ENCODE measurements at places on chromosomes 12 and 14.

- no peak for DNase-seq
- no peaks in the 10 kb centered on the region for H3K36me3 ChIP-seq
- H3K27me3 ChIP-seq = no peaks in the 10 kb centered on the region
- no peak overlapping the region for H3K4me3 ChIP-seq
- H3K27ac ChIP-seq = no peak overlapping the region
- H3K4me1 ChIP-seq = no peaks in the 10 kb centered on the region
These were observed 50.0 kb upstream of the TCL1A start for GRCh38 chr14:95763875-95764274.

- no peaks in the 10 kb centered on the region for H3K4me1 ChIP-seq
- no peak for DNase-seq
- H3K27ac ChIP-seq = no peak overlapping the region
- H3K36me3 ChIP-seq = no peaks in the 10 kb centered on the region
- H3K27me3 ChIP-seq = no peaks in the 10 kb centered on the region
These were observed 36.3 kb downstream of the SNRNP35 start for GRCh38 chr12:123494124-123494851.

DNA sequence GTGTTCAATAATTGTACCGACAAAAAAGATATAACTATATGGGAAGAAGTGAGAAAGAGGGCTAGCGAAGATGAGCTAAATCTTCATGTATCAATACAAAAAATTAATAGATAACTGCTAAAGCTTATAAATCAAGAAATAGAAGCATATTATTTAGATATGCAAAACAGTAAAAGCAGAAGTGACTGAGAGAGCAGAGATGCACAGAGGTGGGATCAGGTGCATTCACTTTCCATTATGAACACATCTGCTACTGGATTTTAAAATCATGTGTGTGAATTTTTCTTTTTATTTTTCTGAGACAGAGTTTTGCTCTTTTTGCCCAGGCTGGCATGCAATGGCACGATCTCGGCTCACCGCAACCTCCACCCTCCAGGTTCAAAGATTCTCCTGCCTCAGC, 33.4 kb downstream of the GUCY2C start:
- peak; percentile 20 for DNase-seq
- H3K4me3 ChIP-seq = no peak overlapping the region
- no peaks in the 10 kb centered on the region for H3K36me3 ChIP-seq
- H3K27ac ChIP-seq = no peak overlapping the region
- no peaks in the 10 kb centered on the region for H3K4me1 ChIP-seq
- no peaks in the 10 kb centered on the region for H3K27me3 ChIP-seq

- DNase-seq = no peak
- H3K4me3 ChIP-seq = no peak overlapping the region
- no peaks in the 10 kb centered on the region for H3K27me3 ChIP-seq
- H3K36me3 ChIP-seq = no peaks in the 10 kb centered on the region
- peaks cover 20% of the 10 kb centered on the region for H3K4me1 ChIP-seq
These were observed 4.3 kb downstream of the BICD1 start for GRCh38 chr12:32110942-32111341.

DNA sequence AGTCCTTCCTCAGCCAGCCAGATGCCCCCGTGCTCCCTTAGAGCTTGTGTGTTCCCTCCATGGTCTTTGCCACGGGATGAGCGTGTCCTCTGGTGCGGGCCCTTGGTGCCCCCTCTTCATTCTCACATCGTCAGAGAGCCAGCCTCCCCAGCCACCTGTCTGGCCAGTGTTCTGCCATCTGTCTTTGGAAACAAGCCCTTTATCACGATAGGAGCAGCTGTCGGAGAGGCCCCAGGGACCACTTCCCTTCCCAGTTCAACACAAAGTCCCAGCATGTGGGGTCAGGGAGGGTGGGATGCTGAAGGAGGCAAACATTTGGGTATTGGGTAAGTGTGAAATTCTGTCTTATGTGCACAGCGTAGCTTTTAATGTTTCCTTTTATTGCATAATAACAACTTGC, 44.5 kb downstream of the DYNC1H1 start:
- no peak for DNase-seq
- no peaks in the 10 kb centered on the region for H3K27me3 ChIP-seq
- peaks cover 96% of the 10 kb centered on the region for H3K36me3 ChIP-seq
- no peaks in the 10 kb centered on the region for H3K4me1 ChIP-seq
- H3K27ac ChIP-seq = no peak overlapping the region

- peak overlapping the region; percentile 89 for H3K27ac ChIP-seq
- H3K27me3 ChIP-seq = no peaks in the 10 kb centered on the region
- H3K4me3 ChIP-seq = peak overlapping the region; percentile 91
- H3K36me3 ChIP-seq = no peaks in the 10 kb centered on the region
- peak; percentile 68 for DNase-seq
These were observed 1.1 kb downstream of the DIP2B start for GRCh38 chr12:50505675-50506530.

DNA sequence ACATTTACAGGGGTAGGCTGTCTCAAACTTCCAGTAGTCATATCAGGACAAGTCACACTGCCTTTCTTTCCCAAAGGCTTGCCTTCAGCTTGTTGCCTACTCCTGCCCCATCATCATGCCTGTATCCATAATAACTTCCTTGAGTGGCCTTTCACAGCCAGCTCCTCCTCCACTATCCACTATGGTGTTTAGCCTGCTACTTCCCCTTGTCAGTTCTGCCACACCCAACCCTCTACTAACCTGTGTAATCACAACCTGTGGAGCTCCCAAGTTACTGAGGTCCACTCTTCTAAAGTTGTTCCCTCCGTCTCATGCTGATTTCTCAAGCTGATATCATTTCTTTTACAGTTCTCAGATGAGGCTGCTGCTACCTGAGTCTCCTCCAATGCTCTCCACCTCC, 159.9 kb downstream of the BMP4 start:
- H3K27ac ChIP-seq = no peak overlapping the region
- H3K27me3 ChIP-seq = no peaks in the 10 kb centered on the region
- H3K4me3 ChIP-seq = no peak overlapping the region
- H3K4me1 ChIP-seq = no peaks in the 10 kb centered on the region

- no peak overlapping the region for H3K27ac ChIP-seq
- no peak overlapping the region for H3K4me3 ChIP-seq
- H3K36me3 ChIP-seq = no peaks in the 10 kb centered on the region
- H3K4me1 ChIP-seq = no peaks in the 10 kb centered on the region
- H3K27me3 ChIP-seq = no peaks in the 10 kb centered on the region
- DNase-seq = no peak
These were observed 354.5 kb downstream of the APAF1 start for GRCh38 chr12:98999559-98999958.

- peak; percentile 22 for DNase-seq
- H3K4me3 ChIP-seq = no peak overlapping the region
- H3K36me3 ChIP-seq = no peaks in the 10 kb centered on the region
- no peaks in the 10 kb centered on the region for H3K27me3 ChIP-seq
- H3K4me1 ChIP-seq = peaks cover 10% of the 10 kb centered on the region
These were observed 340.9 kb downstream of the AACS start for GRCh38 chr12:125406131-125406530.

GRCh38 chr14:27409944-27410343, 812.1 kb upstream of the NOVA1 start:
- no peak for DNase-seq
- H3K27me3 ChIP-seq = no peaks in the 10 kb centered on the region
- H3K4me3 ChIP-seq = no peak overlapping the region
- H3K27ac ChIP-seq = no peak overlapping the region
- no peaks in the 10 kb centered on the region for H3K4me1 ChIP-seq

DNA sequence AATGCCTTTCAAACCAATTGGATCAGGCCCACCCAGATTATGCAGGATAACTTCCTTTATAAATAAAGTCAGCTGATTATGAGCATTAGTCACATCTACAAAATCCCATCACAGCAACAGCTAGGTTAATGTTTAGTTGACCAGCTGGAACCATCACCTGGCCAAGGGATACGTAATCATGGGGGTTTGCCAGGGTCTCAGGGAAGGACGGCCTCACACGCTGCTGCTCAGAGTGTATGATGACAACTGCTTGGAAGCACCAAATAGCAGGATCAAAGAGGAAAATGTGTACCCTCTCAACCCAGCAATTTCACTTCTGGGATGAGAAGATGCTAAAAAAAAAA, 162.6 kb downstream of the SLC15A4 start:
- no peaks in the 10 kb centered on the region for H3K4me1 ChIP-seq
- H3K4me3 ChIP-seq = no peak overlapping the region
- no peak overlapping the region for H3K27ac ChIP-seq

GRCh38 chr12:90499795-90500194, 455.2 kb downstream of the CCER1 start:
- no peaks in the 10 kb centered on the region for H3K36me3 ChIP-seq
- H3K27ac ChIP-seq = no peak overlapping the region
- no peak overlapping the region for H3K4me3 ChIP-seq
- no peaks in the 10 kb centered on the region for H3K4me1 ChIP-seq
- H3K27me3 ChIP-seq = no peaks in the 10 kb centered on the region

DNA sequence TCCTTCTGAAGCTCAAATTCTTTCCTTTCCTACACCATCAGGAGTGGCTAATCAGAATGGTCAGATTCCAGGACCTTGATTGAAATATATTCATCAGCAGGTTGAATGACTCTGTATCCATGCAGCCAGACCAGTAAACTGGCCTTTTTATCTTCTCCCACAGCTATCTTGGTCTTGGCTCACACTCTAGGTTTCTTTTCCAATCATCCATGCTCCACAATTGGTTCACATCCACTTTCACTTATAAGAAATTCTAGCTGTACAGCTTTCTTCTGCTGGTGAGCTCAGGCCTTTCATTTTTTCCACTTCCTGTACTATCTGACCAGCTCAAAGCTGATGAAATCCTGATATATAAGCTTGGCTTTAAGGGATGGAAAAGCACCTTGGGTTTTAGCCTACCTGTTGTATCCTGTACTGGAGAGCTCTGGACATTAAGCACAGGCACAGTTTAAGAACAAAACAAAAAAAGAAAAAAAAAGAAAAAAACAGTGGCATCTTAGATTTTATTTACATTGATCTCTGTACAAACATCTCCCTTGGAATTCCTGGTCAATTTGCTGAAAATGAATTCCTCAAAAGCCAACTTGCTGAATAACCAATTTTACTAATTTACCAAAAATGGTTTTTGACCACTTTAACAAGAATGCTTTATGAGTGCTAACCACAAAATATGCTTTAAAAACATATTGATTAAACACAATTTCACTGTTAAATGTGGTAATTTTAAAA, 91.6 kb upstream of the PAWR start:
- DNase-seq = no peak
- peaks cover 70% of the 10 kb centered on the region for H3K36me3 ChIP-seq
- no peaks in the 10 kb centered on the region for H3K4me1 ChIP-seq
- no peak overlapping the region for H3K27ac ChIP-seq

GRCh38 chr12:47407463-47408129, 298.2 kb downstream of the RPAP3 start:
- H3K36me3 ChIP-seq = no peaks in the 10 kb centered on the region
- no peak for DNase-seq
- peaks cover 18% of the 10 kb centered on the region for H3K4me1 ChIP-seq
- H3K4me3 ChIP-seq = no peak overlapping the region

GRCh38 chr14:88188745-88189416, 134.2 kb downstream of the KCNK10 start:
- DNase-seq = peak; percentile 9
- H3K27ac ChIP-seq = no peak overlapping the region
- H3K4me3 ChIP-seq = peak overlapping the region; percentile 27
- no peaks in the 10 kb centered on the region for H3K27me3 ChIP-seq
- no peaks in the 10 kb centered on the region for H3K36me3 ChIP-seq
- peaks cover 6% of the 10 kb centered on the region for H3K4me1 ChIP-seq

DNA sequence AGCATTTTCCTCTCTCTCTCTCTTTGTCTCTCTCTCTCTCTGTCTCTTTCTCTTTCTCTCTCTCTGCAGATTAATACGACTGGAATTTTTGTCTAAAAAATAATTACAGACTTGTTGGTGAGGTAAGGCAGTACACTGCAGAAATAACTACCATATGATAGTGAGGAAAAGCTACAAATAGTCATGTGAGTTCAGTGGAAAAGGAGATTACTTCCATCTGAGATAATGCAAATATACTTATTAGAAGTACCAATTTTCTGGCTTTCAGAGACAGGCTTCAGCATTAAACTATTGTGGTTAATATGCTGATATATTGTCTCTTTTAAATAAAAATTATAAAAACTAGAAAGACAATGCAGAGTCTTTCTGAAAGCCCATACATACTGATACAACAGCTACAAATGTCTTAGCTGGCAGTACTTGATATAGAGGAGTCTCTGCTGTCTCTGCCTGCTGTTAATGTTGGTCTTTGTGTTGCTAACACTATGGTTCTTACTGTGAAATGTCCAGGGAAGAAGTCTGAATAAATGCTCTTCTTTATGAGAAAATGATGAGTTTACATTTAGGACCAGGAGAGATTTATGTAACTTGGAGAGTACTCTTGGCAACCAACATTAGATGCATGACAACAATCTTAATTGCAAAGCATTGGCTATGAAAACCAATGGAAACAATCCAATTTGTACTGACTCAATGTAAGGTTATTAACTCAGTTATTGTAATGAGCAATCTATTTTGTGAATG, 167.0 kb downstream of the LRFN5 start:
- no peak overlapping the region for H3K27ac ChIP-seq
- no peaks in the 10 kb centered on the region for H3K27me3 ChIP-seq
- no peaks in the 10 kb centered on the region for H3K4me1 ChIP-seq
- DNase-seq = no peak
- no peak overlapping the region for H3K4me3 ChIP-seq

GRCh38 chr14:85363358-85363757, 166.6 kb upstream of the FLRT2 start:
- DNase-seq = no peak
- no peaks in the 10 kb centered on the region for H3K4me1 ChIP-seq
- no peaks in the 10 kb centered on the region for H3K27me3 ChIP-seq
- H3K27ac ChIP-seq = no peak overlapping the region
- no peak overlapping the region for H3K4me3 ChIP-seq

- no peak for DNase-seq
- H3K4me1 ChIP-seq = peaks cover 6% of the 10 kb centered on the region
These were observed 79.4 kb downstream of the SETD3 start for GRCh38 chr14:99401211-99401610.

GRCh38 chr12:72368719-72369422, 96.7 kb downstream of the TRHDE start:
- H3K4me1 ChIP-seq = no peaks in the 10 kb centered on the region
- no peak overlapping the region for H3K4me3 ChIP-seq
- H3K27ac ChIP-seq = no peak overlapping the region
- no peaks in the 10 kb centered on the region for H3K27me3 ChIP-seq

DNA sequence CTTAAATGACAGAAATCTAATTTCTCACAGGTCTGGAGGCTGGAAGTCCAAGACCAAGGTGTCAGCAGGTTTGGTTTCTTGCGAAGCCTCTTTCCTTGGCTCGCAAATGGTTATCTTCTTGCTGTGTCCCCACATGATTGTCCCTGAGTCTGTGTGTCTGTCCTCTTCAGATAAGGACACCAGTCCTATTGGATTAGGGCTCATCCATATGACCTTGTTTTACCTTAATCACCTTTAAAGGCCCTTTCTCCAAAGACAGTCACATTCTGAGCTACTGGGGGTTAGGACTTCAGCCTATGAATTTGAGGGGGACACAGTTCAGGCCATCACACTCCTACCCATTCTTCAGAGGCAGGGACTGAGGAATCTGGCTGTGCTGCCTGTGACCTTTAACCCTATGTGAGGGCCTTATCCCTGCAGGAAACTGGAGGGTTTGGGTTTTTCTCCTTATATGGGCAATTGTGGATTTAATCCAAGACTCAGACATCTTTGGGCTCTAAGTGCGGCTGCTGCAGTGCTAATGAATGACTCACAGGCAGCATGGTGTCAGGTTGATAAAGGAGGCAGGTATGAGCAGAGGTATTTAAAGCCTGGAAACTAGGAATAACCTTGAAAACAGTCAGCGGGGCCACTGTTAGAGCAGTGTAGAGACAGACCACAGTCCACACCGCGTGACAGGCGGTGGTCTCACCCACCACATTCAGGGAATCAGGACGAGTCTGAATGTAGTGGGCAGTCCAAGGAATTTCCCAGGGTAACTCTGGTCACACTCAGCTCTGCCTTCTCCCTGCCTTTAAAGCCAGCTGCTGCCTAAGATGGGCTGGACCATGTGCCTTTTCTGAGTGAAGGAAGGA, 10.2 kb downstream of the TPCN1 start:
- no peaks in the 10 kb centered on the region for H3K36me3 ChIP-seq
- H3K27ac ChIP-seq = peak overlapping the region; percentile 83
- H3K4me3 ChIP-seq = no peak overlapping the region
